Fibroblast of skin of right quadriceps (primary cell): ENCODE measurements at places on chromosomes 7 and 10.

DNA sequence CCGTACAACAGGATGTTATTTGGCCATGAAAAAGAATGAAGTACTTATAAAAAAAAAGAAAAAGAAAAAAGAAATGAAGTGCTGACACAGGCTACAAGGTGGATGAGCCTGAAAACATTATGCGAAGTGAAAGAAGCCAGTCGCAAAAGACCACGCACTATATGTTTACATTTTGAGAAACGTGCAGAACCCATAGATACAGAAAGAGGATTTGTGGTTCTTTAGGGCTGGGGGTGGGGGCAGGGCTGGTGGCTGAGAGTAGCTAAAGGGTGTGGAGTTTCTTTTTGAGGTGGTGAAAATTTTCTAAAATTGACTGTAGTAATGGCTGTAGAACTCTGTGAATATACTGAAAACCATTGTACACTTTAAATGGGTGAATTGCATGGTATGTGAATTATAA lies 86.0 kb upstream of the FAM20C start:
- DNase-seq = no peak

GRCh38 chr7:52501696-52502095 lies 533.7 kb upstream of the POM121L12 start:
- no peak for DNase-seq

DNA sequence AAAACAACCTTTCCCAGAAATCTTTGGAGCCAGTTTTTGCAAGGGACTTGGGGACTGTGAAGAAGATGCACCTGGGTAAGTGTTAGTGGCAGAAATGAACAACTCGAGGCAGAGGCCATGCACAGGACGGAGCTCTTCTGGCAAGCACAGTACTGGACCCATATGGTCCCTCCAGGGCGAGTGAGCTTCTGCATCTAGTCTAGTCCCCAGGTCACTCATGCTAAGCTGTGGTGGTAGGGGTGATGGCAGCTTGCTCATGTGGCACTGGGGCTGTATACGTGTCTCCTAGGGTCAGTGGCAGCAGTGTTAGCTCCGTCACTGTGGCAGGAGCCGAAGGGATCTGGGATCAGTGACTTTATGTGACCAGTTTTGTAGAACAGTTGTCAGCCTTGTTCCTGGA lies 9.3 kb upstream of the LRRC61 start:
- no peak for DNase-seq

DNA sequence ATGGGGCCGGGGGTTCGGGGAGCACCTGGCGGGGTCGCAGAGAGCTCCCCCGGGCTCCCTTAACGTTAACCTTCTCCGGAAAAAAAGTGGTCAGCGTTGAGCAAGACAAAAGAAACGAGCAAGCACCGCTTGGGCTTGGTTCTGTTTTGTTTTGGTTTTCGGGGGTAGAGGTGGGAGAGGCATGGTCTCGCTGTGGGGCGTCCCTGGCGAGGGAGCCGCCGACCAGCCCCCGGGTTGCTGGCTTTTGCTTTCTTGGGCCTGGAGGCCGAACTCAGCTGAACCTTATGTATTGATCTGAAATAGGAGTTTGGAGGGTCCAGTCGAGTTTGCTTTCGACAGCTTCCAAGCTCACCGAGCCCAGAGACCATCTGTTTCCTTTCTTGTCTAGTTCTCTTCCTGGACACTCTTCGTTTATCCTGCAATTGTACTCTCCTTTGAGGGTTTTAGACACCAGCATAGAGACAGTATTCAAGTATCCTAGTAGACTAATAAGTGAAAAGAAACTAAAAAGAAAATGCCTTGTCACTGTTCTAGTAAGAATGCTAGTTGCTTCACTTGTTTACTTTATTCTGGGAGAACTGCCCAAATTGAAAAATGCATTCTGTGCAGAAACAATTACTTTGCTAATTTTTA lies 980 bp downstream of the FHIP2A start:
- peak; percentile 40 for DNase-seq

- DNase-seq = no peak
Observed at GRCh38 chr7:134422638-134423037, 36.3 kb downstream of the AKR1B1 start.

- no peak for DNase-seq
Observed at GRCh38 chr7:28190077-28190710, 9.6 kb upstream of the JAZF1 start.

GRCh38 chr10:71756311-71757191 lies 16.8 kb downstream of the VSIR start:
- DNase-seq = peak; percentile 43

GRCh38 chr10:21174715-21175495 lies 277.8 kb upstream of the NEBL start:
- no peak for DNase-seq

GRCh38 chr10:24214762-24215161 lies 5.8 kb downstream of the KIAA1217 start:
- DNase-seq = no peak

DNA sequence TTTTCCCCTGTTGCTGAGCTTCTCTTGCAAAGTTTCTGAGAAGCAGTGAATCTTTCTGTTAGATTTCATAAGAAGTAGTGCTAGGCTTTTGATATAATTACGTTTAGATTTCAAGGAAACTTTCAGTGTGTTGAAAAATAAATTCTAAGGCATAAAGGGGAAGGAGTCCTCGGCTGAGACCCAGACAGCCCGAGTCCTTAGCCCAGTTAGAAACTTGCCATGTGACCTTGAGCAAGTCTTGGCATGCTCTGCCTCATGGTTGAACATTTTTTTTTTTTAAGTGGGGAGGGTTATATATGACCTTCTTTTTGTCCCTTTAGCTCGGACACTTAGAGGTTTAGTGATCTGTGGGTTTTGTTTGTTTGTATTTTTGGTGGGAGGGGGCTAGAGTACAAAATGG lies 117.5 kb downstream of the TCF7L2 start:
- no peak for DNase-seq

DNA sequence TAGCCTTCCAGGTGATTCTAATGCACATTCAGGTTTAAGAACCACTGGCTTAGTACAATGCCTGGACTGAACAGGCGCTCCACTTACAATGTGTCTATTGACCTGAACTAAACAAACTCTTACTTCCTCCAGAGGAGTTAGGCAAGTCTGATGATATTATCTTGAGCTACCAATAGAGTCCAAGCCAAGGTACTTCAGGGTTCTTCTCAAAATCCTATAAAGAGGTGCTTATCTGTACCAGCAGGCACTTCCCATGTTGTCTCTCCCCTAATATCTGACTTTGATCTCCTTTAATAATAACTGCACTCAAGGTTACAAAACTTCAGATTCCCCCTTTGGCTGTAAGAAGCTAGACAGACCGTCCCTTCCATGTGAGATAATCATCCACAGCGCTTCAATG lies 157.0 kb upstream of the SVIL start:
- DNase-seq = no peak

DNA sequence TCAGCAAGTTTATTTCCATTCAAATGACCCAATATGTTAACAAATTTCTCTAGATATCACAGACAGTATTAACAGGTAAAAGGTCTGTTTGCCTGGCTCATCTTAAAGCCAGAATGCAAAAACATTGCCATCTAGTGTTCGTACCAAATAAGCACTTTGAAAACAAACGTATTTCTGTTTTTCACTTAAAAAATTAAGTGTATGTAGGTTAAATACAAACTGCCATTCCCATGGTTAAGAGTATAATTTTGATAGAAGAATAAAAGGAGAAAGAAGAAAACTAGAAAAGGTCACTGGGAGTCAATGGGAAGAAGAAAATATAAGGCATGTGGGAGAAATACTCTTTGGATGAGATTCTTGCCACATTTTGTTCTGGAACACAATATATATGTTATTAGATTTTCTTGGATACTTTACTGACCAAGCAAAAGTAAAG lies 51.0 kb downstream of the ORC5 start:
- DNase-seq = peak; percentile 14

- DNase-seq = no peak
Observed at GRCh38 chr7:104271948-104272347, 56.5 kb upstream of the LHFPL3 start.

- no peak for DNase-seq
Observed at GRCh38 chr7:143368387-143368786, 5.9 kb upstream of the FAM131B start.

DNA sequence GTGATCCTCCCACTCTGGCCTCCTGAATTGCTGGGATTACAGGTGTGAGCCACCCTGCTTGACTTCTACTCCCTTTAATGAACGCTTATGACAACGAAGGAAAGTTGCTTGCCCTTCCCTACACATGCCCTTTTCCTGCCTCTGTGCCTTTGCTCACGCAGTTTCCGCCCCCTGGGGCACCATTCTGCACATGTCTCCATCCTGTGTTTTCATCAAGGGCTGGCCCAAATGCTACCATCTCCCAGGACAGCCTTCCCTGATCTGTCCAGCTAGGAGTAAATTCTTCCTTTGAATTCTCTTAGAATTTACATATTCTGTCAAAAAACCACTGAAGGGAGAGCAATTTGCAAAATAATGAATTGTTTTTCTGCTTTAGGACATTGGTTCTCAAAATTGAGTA lies 50.0 kb upstream of the KMT2C start:
- DNase-seq = no peak

DNA sequence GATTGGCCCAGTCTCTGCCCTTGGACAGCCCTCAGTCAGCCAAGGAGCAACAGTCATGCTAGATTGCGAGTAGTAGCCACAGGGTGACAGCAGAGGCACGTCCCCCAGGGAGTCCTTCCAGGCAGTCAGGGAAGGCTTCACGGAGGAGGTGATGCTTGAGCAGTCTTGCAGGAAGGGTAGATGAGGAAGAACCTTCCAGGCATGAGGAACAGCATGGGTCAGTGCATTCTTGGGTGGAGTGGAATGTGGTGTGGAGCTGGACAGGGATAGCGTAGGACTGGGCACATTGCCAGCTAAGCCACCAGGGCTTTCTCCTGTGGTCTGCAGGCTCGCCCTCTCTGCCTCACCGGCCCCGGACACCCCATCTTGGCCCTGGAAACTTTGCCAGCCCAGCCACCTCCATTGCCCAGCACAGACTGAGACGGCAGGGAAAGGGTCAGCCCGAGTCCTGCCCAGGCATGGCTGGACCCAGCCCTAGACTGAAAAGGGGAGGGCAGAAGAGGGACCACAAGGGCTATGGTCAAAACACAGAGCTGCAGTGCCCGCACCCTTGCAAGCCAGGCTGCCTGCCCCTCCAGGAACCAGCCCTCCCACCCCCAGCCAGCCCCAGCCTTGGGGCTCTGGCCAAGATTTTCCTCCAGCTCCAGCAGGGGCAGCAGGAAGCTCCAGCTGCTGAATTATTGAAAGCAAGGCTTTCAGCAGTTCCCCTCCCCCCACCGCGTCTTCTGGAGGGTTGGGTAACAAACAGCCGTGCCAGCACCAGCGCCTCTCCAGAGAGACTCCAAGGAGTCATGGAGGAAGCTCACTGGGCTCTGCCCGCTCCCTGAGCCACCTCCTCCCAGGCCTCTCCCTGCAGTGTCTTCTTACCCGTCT lies 18.7 kb downstream of the SRRM3 start:
- DNase-seq = peak; percentile 36

GRCh38 chr7:2984091-2984490 lies 59.6 kb downstream of the CARD11 start:
- no peak for DNase-seq

GRCh38 chr10:6354168-6354772 lies 151.5 kb downstream of the PFKFB3 start:
- DNase-seq = no peak

- peak; percentile 48 for DNase-seq
Observed at GRCh38 chr7:46589286-46589685, 668.2 kb upstream of the IGFBP3 start.

- DNase-seq = no peak
Observed at GRCh38 chr7:29367784-29368183, 173.2 kb downstream of the CHN2 start.

- DNase-seq = no peak
Observed at GRCh38 chr7:151250181-151251132, 2.0 kb upstream of the SMARCD3 start.

DNA sequence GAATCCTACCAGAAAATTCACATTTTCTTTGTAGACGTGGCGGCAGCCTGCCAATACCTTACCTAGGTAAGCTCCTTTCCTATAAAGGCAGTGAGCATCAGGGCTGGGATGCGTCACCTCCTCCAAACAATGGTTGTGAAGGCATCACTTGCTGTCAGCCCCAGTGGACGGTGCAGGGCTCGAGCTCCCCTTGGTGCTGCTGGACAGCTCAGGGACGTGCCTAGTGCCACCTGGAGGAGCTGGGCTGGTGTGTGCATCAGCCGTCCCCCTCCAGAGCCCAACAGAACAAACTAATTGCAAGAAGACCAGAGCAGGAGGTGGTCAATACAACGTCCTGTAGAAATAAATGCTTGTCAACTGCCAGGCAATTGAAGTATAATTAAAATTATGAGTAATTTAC lies 517.5 kb upstream of the FOXK1 start:
- DNase-seq = no peak

- no peak for DNase-seq
Observed at GRCh38 chr7:124497176-124497575, 268.4 kb downstream of the GPR37 start.

GRCh38 chr7:44961844-44962482 lies 16.9 kb downstream of the MYO1G start:
- DNase-seq = no peak

DNA sequence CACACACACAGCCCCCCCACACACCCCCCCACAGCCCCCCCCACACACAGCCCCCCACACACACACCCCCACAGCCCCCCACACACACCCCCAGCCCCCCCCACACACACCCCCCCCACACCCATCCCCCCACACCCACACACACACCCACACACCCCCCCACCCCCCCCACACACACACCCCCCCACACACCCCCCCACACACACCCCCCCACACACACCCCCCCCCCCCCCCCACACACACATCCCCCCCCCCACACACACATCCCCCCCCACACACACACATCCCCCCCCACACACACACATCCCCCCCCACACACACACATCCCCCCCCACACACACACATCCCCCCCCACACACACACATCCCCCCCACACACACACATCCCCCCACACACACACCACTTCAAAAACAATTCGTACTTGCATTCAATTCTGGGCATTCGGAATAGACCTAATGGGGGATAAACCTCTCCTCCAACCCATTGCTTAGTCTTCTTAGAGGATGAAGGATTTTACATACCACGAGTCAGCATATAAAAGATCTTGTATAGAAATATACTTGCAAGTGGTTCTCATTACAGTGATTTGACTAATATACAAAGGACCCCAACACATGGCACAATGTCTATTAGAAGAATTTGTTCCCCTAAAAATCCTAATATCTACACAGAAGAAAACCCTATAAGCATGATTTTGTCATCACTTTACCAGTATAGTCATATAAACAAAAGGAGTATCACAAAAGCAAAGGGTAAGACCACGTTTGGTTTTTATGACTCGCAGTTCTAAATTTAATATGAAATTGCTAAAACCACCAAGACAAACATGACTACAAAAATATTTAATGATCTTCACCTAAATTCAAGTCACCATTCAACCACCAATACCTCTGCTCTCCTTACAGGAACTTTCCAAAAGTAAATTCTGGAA lies 80.9 kb downstream of the DIP2C start:
- peak; percentile 63 for DNase-seq

- DNase-seq = no peak
Observed at GRCh38 chr10:7697426-7697825, 5.7 kb upstream of the ITIH2 start.

GRCh38 chr10:43681220-43681619 lies 32.5 kb upstream of the ZNF32 start:
- no peak for DNase-seq

- no peak for DNase-seq
Observed at GRCh38 chr7:100173806-100174495, 3.2 kb downstream of the GPC2 start.

GRCh38 chr7:21013765-21014539 lies 227.3 kb upstream of the SP8 start:
- DNase-seq = no peak

- peak; percentile 86 for DNase-seq
Observed at GRCh38 chr10:34666008-34666704, 148.9 kb downstream of the PARD3 start.
